Activated T-helper 9 cell treated with anti-CD3 and anti-CD28 coated beads, Interleukin-2, amount 50 U/mL, for 16 hours (primary cell): ENCODE measurements at places on chromosomes 3 and 15.

DNA sequence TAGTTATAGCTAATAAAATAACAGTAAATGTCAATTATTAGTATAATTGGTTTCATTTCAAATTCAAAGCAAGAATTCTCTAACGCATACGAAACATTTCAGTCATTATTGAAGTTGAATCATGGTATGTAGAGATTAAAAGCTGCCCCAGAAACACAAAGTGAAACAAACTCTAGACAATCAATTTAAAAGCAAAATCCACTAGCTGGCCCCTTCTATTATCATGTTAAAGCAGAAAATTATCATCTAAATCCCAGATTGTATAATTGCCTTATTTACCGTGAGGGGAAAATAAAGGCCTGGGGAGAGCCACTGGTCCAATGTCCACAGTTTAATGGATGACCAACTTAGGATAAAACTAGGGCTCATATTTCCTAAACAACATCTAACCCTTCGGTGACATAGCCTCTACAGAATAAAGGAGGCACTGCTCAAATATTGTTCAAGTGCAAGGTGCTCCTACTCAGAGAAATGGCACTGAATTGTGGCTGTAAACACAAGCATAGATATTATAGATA is 110.9 kb upstream of the THRB start:
- DNase-seq, result no peak

DNA sequence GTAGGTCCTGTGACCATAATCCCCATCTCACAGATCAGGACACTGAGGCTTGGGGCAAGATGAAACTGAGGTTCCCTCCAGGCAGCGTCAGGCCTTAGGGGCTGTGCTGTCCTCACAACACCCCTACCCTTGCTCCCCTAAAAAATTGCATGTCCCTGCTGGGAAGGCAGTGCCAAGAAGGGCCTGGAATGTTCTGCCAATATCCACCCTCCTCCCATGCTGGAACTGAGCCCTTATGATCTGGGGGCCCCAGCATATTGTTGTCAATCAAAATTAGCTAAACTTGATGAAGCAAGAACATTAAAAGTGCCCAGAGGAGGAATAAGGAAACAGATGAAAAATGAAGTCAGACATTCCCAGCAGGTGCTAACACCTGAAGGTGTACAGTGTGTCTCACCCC is 13.4 kb upstream of the RTP3 start:
- DNase-seq, result no peak

GRCh38 chr15:85679231-85679630 is 115.5 kb downstream of the KLHL25 start:
- DNase-seq, result no peak

GRCh38 chr3:32500880-32501782 is 1.5 kb downstream of the CMTM6 start:
- DNase-seq, result no peak

- no peak for DNase-seq
These were observed 77.8 kb downstream of the SLC25A26 start for GRCh38 chr3:66298591-66298990.

- DNase-seq, result no peak
These were observed 116.7 kb downstream of the DLG1 start for GRCh38 chr3:197181741-197182140.

DNA sequence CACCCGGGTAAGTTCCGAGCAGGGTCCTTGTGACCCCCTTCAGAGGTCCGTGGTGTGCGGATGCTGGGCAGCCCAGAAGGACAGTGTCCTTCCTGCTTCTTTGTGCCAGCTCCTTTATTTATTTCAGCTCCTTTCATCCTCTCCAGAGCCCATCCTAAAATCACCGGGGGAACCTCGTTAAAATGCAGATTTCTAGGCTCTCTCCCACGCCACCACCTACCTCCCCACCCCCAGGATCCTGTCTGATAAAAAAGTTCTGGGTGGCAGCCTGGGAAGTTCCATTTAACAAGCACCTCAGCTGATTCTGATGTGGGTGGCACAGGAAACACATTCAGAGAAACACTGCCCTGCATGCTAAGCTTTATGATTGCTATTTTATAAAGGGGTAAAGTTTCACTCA is 12.5 kb upstream of the IGF1R start:
- no peak for DNase-seq

DNA sequence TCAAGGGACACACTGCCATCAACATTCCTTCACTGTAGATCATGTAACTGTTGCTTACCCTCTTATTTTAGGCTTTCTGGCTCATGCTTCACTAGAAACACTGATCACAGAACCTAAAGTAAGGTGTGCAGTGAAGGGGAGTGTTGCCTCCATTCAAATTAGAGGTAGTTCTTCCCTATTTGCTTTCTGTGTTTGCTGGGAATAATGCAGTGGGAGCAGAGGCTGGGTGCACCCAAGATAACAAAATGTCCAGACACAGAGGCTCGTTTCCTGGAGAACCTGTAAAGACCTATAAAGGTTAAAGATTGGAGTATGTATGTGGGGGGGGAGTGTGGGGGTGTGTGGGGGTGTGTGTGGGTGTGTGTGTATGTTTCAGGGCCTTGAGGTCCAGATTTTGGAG is 2.1 kb upstream of the CLDN18 start:
- no peak for DNase-seq
